ENCODE measurements at places on chromosomes 7 and 10.

DNA sequence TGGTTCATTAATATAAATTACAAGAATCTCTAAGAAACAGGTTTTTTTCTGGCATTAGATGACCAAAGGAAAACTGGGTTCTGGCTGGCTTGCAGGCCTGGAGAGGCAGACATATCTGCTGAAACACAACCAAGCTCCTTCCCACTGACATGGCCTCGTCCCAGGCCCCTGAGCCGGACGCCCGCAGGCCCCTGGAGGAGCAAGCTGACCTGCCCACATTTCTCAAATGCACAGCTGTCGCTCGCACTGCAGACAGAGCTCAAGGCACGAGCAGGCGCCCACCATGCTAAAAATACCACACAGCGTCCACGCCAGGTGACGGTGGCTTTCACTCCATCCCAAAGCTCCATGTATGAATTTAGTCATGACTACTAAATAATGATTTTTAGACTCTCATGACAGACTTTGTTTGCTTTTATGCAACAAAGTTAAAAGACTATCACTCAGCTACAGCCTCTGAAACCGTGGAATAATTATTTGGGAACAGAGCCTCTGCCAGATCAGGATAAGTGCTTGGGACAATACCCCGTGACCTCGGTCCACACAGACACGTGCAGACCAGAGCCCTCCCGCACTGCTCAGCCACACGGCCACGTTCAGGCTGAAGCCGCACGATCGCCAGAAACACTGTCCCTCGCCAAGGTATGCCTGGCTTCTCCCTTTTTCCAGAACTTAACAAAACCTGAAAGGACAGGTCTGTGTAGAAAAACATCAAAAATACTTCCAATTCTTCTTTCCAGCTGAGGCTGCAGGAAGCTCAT is 71.1 kb downstream of the DIP2C start:
- no peak for DNase-seq

DNA sequence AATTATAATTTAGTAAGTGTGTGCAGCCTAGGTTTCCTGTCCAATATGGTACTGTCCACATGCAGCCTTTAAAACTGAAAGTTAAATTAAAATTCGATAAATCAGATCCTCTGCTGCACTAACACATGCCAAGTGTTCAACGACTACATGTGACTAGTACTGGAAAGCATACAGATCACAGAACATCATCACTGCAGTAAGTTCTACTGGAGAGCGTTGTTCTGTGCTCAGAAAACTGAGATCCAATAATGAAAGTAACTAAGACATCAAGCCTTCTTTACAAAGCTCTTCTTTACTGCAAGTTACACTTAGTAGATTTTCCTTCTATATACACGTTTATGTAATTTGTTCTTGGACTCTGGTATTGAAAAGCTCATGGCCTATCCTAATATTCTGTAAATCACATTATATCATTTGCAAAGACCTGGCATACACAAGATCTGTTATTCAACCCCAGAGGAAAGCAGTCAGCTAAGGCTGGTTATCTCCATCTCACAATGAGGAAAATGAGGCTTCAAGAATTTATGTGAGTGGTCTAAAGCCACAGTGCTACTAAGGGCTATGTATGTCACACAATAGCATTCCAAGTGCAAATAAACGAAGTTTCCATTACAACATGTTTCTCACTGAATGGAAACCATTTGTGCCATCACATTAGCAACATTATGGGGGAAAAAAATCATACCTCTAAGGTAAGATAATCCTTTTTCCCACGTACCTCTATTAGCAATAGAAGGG is 77.6 kb downstream of the VPS41 start:
- DNase-seq: no peak

DNA sequence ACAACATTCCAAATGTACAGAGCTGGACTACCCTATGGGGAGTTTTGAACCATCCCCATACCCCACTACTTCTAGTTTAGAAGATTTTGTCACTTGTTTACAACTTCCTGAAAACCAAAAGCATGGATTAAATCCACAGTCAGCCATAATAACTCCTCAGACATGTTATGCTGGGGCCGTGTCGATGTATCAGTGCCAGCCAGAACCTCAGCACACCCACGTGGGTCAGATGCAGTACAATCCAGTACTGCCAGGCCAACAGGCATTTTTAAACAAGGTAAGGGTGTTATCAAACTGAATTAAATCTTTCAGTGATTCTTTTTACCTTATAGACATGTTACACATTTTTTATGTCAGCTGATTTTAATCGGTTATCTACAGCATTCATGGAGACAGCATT is 41.5 kb downstream of the AHR start:
- DNase-seq: no peak

GRCh38 chr7:26356929-26357798 is 65.5 kb downstream of the SNX10 start:
- no peak for DNase-seq

GRCh38 chr10:18527687-18528086 is 123.7 kb downstream of the NSUN6 start:
- no peak for DNase-seq
